ENCODE measurements at places on chromosomes 4 and X. TPM values are rescaled to one million over a fixed set of nuclear protein-coding genes. Genes with fewer than 3 reads are reported as not detected.
A peak's percentile ranks its signal among the peaks of the same experiment; 100 is the strongest.

DNA sequence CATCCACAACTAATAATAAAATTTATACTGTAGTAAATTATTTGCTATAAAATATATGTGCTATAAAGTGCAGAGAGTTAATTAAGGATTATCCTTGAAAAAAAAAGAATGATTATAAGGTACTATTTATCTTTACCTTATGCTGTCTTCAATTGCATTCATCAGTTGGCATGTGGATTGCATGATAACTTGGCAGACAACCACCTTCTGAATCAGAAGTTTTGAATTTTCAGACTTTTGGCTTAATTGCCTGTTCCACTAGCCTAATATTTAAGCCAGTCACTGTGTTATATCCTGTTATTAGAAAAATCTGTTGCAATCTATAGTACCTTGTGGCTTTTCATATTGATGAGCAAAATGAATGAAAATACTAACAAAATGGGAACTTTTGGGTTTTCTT, 1040.3 kb upstream of the PCDH10 start:
- peak; percentile 70 for DNase-seq

- peak; percentile 46 for DNase-seq
These were observed 94.2 kb downstream of the MAOA start for GRCh38 chrX:43750248-43750676.

DNA sequence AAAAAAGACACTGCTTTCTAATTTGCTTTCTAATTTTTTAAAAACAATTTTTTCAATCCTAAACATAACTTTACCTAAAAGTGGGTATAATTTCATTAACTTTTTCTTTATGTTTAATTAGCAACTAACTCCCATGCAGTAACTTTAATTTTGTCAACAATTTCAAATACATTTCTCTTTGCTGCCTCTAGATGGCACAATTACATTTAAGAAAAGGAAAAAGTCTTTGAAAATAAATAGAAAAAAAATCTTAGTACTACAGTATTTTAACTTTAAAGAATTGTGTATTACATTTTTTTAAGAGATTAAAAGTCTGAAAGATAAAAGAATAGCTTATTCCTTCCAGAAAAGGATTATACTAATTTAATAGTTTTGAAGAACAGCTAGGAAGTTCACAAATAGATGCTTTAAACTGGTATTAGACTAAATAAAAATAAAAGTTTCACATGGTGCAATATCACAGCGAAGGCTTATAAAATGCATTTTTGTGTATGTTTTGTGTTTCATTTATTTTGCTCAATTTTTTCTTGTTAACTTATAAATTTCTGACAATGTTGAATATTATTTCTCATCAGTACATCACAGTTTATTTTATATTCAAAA, 105.1 kb downstream of the ADGRA3 start:
- no peak for DNase-seq

DNA sequence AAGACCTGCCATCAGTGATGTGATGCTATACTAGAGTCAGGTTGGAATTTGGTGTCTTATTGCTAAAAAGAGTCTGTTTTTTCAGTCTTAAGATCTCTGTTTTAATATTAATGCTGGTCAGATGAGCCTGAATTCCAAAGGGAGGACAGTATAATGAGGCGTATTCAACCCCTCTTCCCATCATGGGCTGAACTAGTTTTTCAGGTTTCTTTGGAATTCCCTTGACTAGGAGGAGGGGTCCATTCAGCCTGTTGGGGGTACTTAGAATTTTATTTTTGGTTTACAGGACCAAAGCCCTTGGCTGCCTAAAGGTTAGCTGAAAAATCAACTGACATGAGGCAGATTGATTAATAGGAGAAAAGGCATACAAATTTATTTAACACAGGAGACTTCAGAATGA, 24.1 kb upstream of the PI4K2B start:
- no peak for DNase-seq

GRCh38 chrX:47358387-47359065, 11.9 kb upstream of the ZNF157 start:
- DNase-seq = no peak

- peak; percentile 60 for DNase-seq
These were observed 4.8 kb upstream of the NKX3-2 start for GRCh38 chr4:13548984-13549546.

The ADGRG4 gene
- not detected for total RNA-seq

The BEND4 gene
- not detected for total RNA-seq

The CNKSR2 gene
- total RNA-seq = 0.33 TPM

The SPANXC gene
- total RNA-seq = not detected
